ENCODE measurements at places on chromosomes 2 and 18.

- no peak for DNase-seq
These were observed 354.8 kb downstream of the INSIG2 start for GRCh38 chr2:118442996-118443553.

GRCh38 chr2:196502386-196502785 lies 137.1 kb upstream of the CCDC150 start:
- DNase-seq: no peak

GRCh38 chr2:83782122-83782521 lies 677.0 kb downstream of the SUCLG1 start:
- DNase-seq: no peak

DNA sequence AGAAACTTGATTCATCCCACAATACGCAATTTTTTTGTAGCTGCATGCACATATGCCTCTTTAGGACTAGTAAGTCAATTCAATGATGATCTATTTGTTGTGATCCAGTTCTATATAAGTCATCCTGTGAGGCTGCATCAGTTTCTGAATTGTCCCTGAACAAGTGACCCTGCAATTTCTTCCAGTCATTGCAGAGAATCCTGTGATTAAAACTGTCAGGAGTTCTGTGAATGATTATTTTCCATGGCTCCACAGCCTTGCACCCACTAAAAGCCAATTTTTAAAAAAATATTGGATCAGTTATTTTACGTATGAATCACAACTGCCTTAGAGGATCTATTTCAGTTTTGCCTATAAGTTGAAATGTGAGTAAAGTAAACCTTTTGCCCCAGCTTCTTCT lies 1585.0 kb upstream of the ACVR2A start:
- DNase-seq: no peak

DNA sequence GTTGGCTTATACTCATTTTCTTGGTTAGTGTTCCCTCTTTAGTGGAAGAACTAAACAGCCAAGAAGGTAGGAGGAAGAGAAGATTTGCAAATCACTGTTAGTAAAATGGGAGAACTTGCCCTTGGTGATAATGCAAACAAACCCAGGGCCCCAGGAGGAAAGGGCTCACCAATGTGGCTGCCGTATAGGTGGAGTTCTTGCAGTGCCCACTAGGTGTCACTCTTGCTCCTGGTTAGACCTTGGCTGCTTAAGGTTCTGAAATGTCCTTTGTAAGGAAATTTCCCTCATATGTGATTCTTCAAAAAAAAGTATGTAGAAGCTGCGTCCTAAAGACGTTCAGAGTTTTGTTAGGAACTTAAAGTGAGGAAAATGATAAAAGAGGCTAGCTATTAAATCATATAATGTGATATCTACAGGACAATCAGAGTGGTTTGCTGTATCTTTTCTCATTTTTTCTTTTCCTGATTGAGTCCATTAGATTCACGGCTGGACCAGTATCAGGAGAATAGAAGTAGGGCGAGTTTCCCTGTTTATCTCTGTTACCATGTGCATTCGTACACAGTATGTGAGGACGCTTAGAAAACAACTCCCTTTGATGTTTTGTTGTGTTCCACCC lies 48.6 kb downstream of the RPIA start:
- no peak for DNase-seq

DNA sequence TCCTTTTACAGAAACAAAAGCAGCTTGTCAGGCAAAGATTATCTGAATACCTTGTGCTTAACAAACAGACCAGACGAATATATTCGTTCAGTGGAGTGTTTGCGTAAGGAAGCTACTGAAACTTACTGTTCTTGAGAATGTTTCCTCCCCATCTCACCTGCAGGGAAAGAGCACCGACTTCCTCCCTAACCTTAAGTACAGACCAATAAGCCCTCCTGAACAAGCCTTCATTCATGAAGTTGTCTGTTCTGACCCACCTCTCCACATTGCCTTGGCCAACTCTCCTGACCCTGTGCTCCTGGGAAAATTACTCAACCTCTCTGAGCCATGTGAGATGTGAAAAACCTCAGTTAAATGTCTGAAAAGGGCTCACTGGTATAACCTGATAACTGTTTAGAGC lies 35.2 kb downstream of the STK39 start:
- DNase-seq: no peak
